Stimulated activated CD4-positive, alpha-beta T cell treated with anti-CD3 and anti-CD28 coated beads, Interleukin-15, amount 100 ng/mL, for 1 hour (primary cell): ENCODE measurements at places on chromosomes 6 and 20.

DNA sequence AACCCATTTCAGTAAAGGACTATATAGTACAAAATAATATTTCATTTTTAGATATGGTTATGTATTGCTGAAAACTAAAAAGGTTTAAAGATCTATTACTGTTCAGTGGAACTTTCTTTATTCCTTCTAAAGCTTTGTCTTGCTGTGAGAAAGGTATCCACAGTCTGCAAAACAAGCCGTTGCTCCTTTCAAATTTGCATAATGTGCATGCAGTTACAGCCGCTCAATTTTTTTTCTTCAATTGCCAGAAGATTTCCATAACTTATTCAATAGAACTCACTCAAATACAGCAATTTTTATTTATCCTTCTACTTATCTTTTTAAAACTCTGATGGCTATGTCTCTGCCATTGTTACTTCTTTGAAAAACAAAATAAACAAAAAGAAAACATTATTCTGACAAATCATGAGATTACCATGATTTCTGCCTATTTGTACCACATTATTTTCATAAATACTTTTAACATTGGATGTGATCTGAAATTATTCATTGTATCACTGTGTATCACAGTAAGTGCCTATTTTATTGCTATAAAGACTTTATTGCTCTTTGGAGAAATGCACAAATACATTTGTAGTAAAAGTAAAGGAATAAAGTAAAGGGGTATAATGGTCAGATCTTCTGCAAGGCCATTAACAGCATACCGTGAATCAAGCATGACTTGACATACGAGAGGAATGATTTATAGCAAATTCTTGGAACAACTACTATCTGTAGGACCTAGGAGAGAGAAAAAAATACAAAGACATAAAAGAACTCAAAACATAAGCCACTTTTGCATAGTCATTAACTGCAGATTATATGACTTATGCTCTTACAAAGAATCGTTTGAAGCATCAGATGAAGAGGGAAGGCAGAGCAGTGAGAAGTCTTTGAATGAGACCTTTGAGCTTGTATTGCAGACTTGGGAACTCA is 29.6 kb upstream of the HBS1L start:
- DNase-seq, result no peak

DNA sequence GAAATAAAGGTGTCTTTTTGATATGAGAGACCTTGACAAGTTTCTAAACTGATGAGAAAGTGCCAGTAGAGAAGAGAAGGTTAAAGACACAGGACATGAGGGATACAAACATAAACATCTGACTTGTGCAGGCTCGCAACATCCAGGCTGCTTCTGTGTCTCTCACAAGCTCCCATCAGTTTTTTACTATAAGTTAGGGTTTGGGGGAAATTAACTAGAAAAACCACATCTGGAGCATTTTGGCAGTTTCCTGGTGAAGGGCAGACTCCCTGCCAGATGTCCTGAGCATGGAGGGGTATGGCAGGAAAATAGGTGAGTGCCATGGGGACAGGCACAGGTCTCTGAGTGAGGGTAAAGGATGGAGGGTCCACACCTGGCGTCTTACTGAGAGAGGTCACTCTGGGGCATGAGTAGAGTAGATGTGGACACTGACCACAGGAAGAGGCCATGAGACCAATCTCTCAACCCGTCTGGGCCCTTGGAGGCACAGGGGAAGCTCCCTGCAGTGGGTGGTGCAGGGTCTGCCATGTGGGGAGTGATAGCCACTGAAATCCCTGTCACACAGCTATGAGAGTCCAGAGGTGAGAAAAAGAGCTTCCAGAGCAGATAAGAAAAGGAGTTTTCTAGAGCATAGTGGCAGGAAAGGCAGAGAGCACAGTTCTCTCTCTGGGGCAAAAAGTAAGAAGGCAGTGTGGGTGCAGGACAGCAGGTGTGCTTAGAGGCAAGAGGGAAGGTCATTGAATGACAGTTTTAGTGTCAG is 193.3 kb upstream of the SYNDIG1 start:
- no peak for DNase-seq

- DNase-seq, result no peak
Observed at GRCh38 chr6:128807577-128807976, 75.4 kb upstream of the LAMA2 start.

DNA sequence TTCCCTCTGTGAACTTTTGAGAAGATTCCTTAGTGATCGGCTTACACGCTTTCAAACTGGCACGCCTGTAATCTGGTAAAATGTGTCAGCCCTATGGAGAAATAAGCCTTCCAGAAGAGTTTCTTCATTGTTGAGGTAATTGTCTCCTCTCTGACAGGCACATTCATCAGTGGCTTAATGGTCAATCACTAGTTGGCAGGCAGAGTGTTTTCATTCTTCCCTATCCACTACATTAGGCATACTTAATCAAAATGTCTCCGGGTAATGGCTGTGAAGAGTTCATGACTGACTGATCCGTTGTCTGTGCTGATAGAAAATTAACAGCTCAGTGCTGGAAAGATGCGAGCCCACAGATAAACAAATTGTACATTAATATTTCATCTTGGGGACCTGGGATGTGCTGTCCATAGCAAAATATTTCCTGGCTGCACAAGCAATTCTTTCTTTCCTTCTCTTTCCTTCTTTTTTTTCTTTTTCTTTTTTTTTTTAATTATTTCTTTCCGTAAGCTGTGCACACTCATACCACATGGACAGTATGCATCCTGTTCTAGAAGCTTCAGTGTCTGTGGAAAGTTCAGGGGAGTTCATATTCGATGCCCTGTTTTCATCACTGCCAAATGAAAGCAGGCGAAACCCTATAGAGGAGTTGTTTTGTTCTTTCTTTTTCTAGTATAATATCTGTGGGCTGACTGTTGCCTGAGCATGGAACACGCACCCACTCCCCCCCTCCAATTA is 31.4 kb downstream of the TSHZ2 start:
- DNase-seq, result no peak

GRCh38 chr20:53837126-53837826 is 233.1 kb downstream of the BCAS1 start:
- no peak for DNase-seq

DNA sequence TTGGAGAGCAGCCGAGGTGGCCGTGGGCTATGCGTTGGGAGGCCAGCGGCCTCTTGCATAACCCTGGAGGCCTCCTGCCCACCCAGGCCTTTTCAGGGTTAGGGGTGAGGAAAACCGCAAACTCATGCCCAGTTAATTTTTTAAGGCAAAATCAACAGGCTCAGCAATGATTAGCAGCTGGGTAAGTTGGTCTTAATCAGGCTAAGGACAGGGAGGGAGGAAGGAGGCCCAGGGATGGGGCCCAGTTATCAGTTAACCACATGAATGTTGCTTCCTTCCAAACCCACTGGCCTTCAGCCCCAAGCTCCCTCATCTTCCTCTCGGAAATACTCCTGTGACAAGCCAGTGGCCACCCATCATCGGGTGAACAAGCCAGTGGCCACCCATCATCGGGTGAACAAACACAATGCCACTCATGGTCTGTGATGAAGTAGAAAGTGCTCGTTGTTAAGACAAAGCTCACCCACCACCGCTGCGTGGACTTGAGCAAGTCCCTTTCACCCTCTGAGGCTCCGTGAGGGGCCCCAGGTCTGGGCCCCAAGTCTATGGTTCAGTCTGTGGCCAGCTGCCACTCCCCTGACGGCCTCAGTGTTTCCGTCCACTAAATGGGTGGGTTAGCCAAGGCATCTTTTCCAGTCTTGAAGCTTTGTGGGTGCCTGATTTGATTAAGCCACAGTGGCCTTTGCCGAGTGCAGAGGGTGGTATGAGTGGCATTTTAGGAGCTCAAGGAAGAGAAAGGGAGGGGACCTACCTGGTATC is 39.4 kb downstream of the HNF4A start:
- DNase-seq, result no peak

GRCh38 chr6:168550326-168550725 is 109.3 kb downstream of the SMOC2 start:
- no peak for DNase-seq

- no peak for DNase-seq
Observed at GRCh38 chr6:105199711-105200110, 19.9 kb upstream of the POPDC3 start.

- no peak for DNase-seq
Observed at GRCh38 chr6:159302594-159302992, 133.4 kb downstream of the FNDC1 start.
